GM12878 (cell line): ENCODE measurements at places on chromosomes 11 and 22.

GRCh38 chr11:26286472-26287066 is 45.4 kb upstream of the ANO3 start:
- DNase-seq: no peak

DNA sequence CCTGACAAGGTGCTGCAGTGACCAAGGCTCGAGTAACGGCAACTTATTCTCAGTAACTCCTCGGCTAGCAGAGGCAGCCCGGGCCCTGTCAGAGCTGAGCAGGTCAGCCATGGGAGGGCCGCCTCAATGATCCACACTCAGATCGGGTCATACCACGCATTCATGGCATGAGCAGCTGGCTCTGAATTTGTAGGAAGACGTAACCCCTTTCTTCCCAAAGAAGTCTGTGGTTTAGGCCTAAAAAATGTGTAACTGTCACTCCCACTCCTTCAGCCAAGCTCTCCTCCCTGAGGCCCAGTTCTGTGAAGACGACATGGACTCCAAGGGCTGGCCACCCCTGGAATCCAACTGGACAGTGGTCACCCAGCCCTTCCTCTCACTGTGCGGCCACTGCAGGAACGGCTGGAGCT is 30.0 kb downstream of the PPP2R1B start:
- no peak for DNase-seq

- no peak for DNase-seq
These were observed 543.7 kb upstream of the RAG2 start for GRCh38 chr11:37141707-37142106.

DNA sequence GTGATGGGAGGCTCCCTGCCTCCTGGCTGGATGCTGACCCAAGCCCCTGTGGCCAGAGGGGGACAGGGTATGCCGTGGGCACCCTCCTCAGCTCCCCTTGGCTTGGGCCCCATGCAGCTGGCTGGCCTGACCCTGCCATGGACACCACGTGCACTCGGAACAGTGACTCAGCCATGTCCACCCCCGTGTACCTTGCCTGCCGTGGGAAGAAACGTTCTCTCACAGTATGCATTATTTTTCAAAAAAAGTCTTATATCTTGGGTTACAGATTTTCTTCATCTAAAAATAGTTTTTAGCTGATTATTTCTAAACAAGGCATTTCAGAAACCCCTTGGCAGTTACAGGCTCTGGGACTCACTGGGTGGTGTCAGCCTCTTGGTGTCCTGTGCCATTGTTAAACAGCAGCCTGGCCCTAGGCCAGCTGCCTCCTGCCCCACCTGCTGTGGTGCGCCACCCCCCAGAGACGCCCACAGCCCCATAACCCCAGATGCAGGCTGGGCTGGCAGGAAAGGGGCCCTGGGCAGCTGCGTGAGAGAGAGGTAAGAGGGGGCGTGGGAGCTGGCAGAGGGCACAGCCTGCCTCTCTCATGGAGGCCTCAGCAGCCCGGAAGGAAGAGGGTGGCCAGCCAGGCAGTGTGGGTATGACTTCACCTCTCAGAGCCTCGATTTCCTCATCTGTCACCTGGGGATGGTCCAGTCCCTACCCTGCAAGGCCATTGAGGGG is 99.8 kb downstream of the MORC2 start:
- no peak for DNase-seq

- no peak for DNase-seq
These were observed 32.4 kb downstream of the ST3GAL4 start for GRCh38 chr11:126387857-126388256.

GRCh38 chr11:2290351-2290841 is 11.3 kb downstream of the C11orf21 start:
- DNase-seq: no peak

DNA sequence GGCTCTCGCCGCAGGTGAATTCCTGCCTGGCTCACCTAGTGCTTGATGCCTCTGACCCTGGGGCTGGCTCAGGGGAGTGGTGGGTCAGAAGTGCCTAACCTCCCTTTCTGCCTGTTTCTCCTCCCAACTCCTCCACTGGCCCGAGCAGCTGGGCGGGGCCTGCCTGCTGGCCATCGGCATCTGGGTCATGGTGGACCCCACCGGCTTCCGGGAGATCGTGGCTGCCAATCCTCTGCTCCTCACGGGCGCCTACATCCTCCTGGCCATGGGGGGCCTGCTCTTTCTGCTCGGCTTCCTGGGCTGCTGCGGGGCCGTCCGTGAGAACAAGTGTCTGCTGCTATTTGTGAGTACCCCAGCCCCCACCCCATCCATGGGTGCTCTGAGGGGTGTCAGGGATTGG is 41.1 kb downstream of the TP53I11 start:
- DNase-seq: no peak

GRCh38 chr11:870127-870413 is 27.4 kb downstream of the TSPAN4 start:
- DNase-seq: no peak

- DNase-seq: no peak
These were observed 110.0 kb downstream of the FBXO7 start for GRCh38 chr22:32584650-32585049.
